ENCODE measurements at places on chromosomes 7 and 10. TPM values are rescaled to one million over a fixed set of nuclear protein-coding genes. Genes with fewer than 3 reads are reported as not detected.

SAP25 gene
- not detected for total RNA-seq

- no peaks in the 10 kb centered on the region for H3K36me3 ChIP-seq
- no peak for DNase-seq
- H3K4me1 ChIP-seq, result no peaks in the 10 kb centered on the region
Measured at GRCh38 chr7:3063016-3063753, 19.5 kb upstream of the CARD11 start.

DNA sequence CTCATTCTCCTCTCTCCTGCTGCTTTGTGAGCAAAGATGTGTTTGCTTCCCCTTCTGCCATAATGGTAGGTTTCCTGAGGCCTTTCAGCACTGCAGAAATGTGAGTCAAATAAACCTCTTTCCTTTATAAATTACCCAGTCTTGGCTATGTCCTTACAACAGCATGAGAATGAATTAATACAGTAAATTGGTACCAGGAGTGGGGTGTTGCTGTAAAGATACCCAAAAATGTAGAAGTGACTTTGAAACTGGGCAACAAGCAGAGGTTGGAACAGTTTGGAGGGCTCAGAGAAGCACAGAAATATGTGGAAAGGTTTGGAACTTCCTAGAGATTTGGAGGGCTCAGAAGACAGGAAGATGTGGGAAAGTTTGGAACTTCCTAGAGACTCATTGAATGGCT, 388.7 kb upstream of the GHITM start:
- no peaks in the 10 kb centered on the region for H3K4me1 ChIP-seq
- no peaks in the 10 kb centered on the region for H3K27me3 ChIP-seq
- H3K4me3 ChIP-seq, result no peak overlapping the region
- H3K36me3 ChIP-seq, result no peaks in the 10 kb centered on the region

FRAT1 gene
- 3.3 TPM for total RNA-seq

USP54 gene
- 24.3 TPM for total RNA-seq

GRCh38 chr7:253581-254336, 36.2 kb upstream of the FOXL3 start:
- no peaks in the 10 kb centered on the region for H3K27me3 ChIP-seq
- H3K4me3 ChIP-seq, result no peak overlapping the region
- no peak overlapping the region for H3K27ac ChIP-seq
- H3K36me3 ChIP-seq, result peaks cover 48% of the 10 kb centered on the region

ASB10 gene
- 11.6 TPM for total RNA-seq

GRCh38 chr7:20214921-20215669, 2.1 kb downstream of the MACC1 start:
- H3K36me3 ChIP-seq, result no peaks in the 10 kb centered on the region
- H3K27me3 ChIP-seq, result no peaks in the 10 kb centered on the region
- no peak overlapping the region for H3K27ac ChIP-seq
- no peaks in the 10 kb centered on the region for H3K4me1 ChIP-seq
- no peak for DNase-seq

- no peak for DNase-seq
- no peaks in the 10 kb centered on the region for H3K27me3 ChIP-seq
- H3K27ac ChIP-seq, result no peak overlapping the region
- no peaks in the 10 kb centered on the region for H3K36me3 ChIP-seq
- no peak overlapping the region for H3K4me3 ChIP-seq
Measured at GRCh38 chr7:34751725-34752643, 94.0 kb downstream of the NPSR1 start.

STK31 gene
- total RNA-seq, result 0.33 TPM

AGBL3 gene
- total RNA-seq, result 0.67 TPM

CCL24 gene
- not detected for total RNA-seq

THNSL1 gene
- total RNA-seq, result 2.1 TPM

- no peak for DNase-seq
- H3K27ac ChIP-seq, result no peak overlapping the region
- no peaks in the 10 kb centered on the region for H3K27me3 ChIP-seq
- H3K4me1 ChIP-seq, result no peaks in the 10 kb centered on the region
- no peak overlapping the region for H3K4me3 ChIP-seq
Measured at GRCh38 chr7:2331707-2332106, 17.5 kb upstream of the SNX8 start.

DNA sequence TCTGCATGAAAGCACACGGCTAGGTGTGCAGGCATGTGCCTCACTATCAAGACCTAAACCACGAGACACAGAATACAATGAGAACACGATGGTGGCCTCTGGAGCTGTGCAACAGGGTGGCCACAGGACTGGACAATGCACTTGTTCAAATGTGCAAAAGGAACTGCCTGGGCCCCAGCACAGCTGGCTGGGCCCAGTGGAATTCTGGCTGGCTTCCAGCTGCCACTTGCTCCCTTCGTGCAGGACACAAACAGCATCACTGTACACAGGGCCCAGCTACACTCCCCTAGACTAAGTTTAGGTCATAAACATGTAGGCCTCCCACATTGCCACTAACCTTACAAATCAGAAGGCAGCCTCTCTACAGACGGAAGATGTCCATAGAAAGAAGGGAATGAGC, 23.4 kb downstream of the DOCK4 start:
- no peaks in the 10 kb centered on the region for H3K4me1 ChIP-seq
- no peak overlapping the region for H3K27ac ChIP-seq
- H3K27me3 ChIP-seq, result no peaks in the 10 kb centered on the region
- no peak overlapping the region for H3K4me3 ChIP-seq
- no peaks in the 10 kb centered on the region for H3K36me3 ChIP-seq

DNA sequence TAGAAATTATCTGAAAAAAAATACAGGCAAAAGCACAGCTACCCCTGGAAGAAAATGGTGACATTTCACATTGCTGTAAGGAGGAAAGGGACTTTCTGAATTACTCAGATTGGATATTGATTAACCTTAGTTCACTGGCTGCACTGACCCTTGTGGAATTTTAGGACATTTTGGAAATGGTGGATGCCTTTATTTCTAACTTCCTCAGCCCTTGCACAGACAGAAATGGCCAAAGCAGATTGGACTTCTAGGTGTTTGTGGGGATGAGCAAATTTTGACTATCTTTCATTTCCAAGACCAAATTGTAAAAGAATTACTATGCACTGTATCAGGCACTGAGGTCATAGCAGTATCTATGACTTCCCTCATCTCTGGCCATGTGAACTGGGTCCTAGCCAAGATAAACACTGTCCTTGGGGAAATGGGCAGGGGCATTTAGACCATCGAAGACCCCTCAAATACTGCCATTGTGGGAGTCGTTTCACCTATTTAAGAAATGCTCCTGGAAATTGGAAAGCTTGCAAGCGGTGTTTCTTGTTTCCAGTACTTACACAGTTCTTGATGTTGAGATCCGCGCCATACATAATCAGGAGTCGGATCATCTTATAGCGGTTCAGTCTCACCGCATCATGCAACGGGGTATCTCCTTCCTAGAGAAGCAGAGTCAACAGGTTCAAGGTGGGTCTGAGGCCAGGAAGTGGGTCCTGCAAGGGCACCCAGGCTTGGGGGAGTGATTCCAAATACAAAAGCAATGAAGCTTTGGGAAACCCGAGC, 5.7 kb downstream of the ANKRD1 start:
- H3K27me3 ChIP-seq, result no peaks in the 10 kb centered on the region
- no peak overlapping the region for H3K4me3 ChIP-seq
- no peak for DNase-seq
- no peak overlapping the region for H3K27ac ChIP-seq
- no peaks in the 10 kb centered on the region for H3K4me1 ChIP-seq

DNA sequence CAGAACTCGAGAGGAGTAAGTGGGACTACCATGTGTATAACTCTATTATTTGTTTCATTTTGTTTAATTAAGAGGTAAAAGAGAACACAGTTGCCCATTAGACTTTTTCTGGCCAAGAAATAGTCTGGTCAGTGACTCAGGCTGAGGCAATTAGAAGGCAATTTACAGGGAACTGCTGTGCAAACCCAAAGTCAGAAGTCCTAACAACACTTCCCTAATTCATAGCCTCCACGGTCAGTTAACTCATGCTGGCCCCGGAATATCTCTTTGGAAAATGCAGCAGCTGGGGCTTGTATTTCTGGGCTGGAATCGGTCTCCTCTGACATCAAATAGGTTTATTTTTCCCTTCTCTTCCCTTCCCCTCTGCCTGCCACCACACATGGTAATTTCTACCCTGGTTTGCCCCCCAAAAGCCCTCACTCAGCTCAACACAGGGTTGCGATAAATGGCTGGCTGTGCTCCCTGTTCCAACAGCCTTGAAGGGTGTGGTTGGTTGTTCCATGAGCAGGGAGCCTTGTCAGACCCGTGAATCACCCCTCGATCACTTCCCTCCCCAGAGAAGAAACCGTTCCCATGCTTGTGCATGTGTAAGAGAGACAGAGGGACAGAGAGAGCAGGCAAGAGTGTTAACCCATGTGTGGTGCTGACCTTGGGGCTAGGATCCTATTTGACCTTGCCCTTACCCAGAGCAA, 5.3 kb downstream of the SH3PXD2A start:
- no peak overlapping the region for H3K4me3 ChIP-seq
- no peaks in the 10 kb centered on the region for H3K4me1 ChIP-seq
- no peaks in the 10 kb centered on the region for H3K36me3 ChIP-seq
- DNase-seq, result peak; percentile 87

ATOH7 gene
- not detected for total RNA-seq

- H3K4me1 ChIP-seq, result no peaks in the 10 kb centered on the region
- H3K36me3 ChIP-seq, result no peaks in the 10 kb centered on the region
- H3K4me3 ChIP-seq, result no peak overlapping the region
- H3K27me3 ChIP-seq, result no peaks in the 10 kb centered on the region
- H3K27ac ChIP-seq, result no peak overlapping the region
- no peak for DNase-seq
Measured at GRCh38 chr10:43957267-43958070, 308.8 kb upstream of the ZNF32 start.

DNA sequence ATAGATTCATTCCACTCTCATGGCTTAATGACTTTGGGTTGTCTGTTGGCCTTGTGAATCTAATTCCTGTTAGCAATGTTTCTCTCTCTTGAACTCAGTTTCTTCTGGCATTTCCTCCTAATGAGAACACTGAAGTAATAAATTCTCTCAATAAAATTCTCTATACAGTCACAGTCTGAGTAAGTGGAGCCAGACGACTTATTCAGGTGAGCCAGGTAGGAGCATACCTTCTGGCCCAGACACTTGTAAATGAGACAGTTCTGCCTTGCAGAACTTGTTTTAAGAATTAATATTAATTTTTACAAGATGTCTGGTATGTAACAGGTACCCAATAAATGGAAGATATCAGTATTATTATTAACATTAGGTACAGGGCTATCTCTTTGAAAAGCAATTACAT, 28.6 kb upstream of the AGR2 start:
- H3K4me3 ChIP-seq, result no peak overlapping the region
- no peaks in the 10 kb centered on the region for H3K4me1 ChIP-seq
- no peak for DNase-seq

DNA sequence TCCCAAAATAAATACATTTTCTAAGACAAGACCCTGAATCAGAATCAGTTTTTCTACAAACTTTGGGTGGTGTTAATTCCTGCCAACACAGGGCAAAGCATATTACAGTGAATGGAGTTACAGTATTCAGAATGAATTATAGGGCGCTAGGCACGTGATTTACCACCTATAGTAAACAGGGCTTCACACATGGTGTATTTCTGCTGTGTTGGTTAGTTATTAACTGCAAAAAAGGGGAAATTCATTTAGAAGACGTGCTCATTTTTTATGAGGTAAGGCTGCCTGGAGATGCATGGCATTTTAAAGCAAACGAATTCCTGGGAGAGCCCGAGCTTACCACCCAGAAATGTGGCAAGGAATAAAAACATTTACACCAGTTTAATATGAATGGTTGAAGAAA, 393.8 kb downstream of the LRMDA start:
- H3K36me3 ChIP-seq, result no peaks in the 10 kb centered on the region
- H3K4me3 ChIP-seq, result no peak overlapping the region
- no peak overlapping the region for H3K27ac ChIP-seq
- H3K27me3 ChIP-seq, result no peaks in the 10 kb centered on the region

- H3K4me1 ChIP-seq, result no peaks in the 10 kb centered on the region
- H3K36me3 ChIP-seq, result no peaks in the 10 kb centered on the region
- DNase-seq, result no peak
- H3K4me3 ChIP-seq, result no peak overlapping the region
- no peaks in the 10 kb centered on the region for H3K27me3 ChIP-seq
Measured at GRCh38 chr7:16078076-16078952, 343.0 kb downstream of the CRPPA start.

Measured in right atrium auricular region (tissue), 2 donors.